Right atrium auricular region (tissue), 2 donors: ENCODE measurements at places on chromosomes 3 and 15. TPM values are rescaled to one million over a fixed set of nuclear protein-coding genes. Genes with fewer than 3 reads are reported as not detected.

DNA sequence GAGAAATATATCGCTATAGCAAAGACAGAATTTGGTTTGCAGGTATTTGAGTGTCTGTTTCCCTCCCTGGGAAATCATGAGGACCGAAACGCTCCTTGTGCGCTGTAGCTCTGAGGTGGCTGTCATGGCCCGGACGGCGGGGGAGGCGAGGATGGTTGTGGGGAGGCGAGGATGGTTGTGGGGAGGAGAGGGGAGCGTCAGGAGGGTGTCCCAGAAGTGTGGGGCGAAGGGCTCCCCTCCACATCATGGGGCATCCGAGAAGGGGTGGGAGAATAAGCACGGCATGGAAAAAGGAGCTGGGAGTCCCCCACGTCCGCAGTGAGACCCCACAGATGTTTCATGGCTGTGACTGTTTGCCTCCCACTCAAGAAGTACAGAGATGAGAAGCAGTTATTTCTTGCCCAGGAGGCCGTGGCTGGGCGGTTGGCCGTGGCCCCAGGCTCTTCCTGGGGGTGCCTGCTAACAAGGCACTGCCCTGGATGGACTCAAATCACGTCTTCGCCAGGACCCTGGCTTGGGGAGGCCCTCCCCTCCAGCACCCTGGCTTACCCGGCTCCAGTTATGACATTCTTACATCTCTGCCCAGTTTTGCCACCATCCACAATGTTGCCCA lies 947 bp upstream of the ATP10A start:
- H3K27me3 ChIP-seq = no peaks in the 10 kb centered on the region
- no peaks in the 10 kb centered on the region for H3K36me3 ChIP-seq
- no peak for DNase-seq
- H3K4me1 ChIP-seq = no peaks in the 10 kb centered on the region
- no peak overlapping the region for H3K4me3 ChIP-seq

DNA sequence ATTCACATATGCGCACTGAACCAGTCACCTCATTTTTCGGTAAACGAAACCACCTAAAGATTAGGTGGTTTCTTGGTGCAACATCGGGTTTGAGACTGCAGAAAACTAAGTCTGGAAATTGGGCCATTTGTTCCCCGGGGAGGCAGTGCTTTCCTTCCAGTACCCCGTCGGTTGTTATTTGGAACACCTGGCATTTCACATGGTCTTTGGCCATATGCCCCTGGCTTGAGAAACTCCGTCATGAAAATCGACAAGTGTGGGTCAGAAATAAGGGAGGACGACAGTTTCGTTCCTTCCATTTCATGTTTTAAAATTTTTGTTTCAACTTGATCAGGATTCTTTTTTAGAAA lies 544 bp upstream of the GATM start:
- H3K4me3 ChIP-seq = peak overlapping the region; percentile 55
- no peaks in the 10 kb centered on the region for H3K36me3 ChIP-seq

DNA sequence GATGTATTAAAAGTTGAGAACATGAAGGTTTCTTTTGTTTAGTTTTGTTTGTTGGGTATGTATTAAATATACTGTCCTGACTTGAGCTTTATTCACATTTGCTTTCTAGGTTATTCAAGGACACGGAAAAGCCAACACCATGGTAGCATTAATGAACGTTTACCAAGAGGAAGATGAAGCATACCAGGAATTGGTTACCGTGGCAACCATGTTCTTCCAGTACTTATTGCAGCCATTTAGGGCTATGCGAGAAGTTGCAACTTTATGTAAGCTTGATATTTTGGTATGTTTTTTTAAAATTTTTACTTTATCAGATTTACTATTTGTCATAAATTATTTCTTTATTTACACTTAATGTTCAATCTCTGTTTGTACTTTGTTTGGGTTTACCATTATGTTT lies 3.6 kb downstream of the WHAMM start:
- no peak overlapping the region for H3K4me3 ChIP-seq
- no peak overlapping the region for H3K27ac ChIP-seq
- DNase-seq = no peak

DNA sequence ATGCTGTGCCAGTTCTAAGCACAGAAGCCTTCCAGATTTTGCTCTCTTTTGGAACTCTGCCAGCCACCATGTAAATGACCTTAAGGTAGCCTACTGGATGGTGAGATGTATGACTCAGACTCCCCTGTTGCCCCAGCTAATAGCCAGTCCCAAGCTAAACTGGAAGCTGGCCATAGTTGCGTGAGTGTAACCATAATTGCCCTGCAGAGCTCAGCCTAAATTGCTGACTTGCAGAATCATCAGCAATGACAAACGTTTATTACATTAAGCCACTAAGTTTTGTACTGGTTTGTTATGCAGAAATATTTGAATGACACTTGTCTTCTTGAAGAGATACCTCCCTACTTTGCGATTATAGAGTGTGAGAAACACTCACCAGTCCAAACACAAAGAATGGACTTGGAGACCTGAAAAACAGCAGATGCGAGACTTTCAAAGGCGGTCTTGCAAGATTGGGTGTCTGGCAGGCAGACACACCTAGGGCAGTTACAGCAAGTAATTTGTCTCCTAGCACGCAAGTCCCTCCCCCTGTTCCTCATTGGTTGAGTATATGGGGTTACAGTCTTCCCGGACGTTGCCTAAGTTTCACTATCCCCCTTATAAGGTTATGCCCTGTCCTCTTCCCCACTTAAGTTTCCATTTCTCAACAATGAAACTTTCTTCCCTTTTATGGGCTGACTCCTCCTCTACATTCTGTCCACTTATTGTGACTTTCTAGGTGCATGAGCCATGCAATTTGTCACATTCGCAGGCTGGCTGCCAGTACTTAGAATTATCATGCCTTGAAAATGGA lies 83.6 kb upstream of the XCR1 start:
- DNase-seq = peak; percentile 80
- no peak overlapping the region for H3K4me3 ChIP-seq
- no peaks in the 10 kb centered on the region for H3K36me3 ChIP-seq
- no peaks in the 10 kb centered on the region for H3K27me3 ChIP-seq

DNA sequence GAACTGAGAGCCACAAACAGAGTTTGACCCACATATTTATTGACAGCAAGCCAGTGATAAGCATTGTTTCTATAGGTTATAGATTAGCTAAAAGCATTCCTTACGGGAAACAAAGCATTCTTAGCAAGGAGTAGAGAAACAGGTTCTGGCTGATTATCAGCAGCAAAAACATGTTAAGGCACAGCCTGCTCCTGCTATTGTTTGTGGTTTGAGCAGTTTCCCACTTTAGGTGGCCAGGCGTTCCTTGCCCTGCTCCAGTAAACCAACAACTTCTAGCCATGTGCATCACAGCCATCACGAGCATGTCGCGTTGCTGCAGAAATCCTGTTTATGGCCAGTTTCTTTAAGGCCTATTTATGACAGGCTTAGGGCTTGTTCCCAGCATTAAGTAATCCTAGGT lies 44.7 kb upstream of the C2CD4B start:
- no peak overlapping the region for H3K4me3 ChIP-seq
- H3K27ac ChIP-seq = no peak overlapping the region
- DNase-seq = no peak
- no peaks in the 10 kb centered on the region for H3K27me3 ChIP-seq

GRCh38 chr3:46904303-46905212 lies 27.0 kb downstream of the PTH1R start:
- no peak overlapping the region for H3K4me3 ChIP-seq
- DNase-seq = no peak
- no peak overlapping the region for H3K27ac ChIP-seq
- no peaks in the 10 kb centered on the region for H3K4me1 ChIP-seq

- no peak overlapping the region for H3K27ac ChIP-seq
- no peaks in the 10 kb centered on the region for H3K36me3 ChIP-seq
- no peak overlapping the region for H3K4me3 ChIP-seq
- no peaks in the 10 kb centered on the region for H3K27me3 ChIP-seq
These were observed 43.3 kb upstream of the CCDC174 start for GRCh38 chr3:14608298-14608697.

GRCh38 chr3:115667738-115668065 lies 44.4 kb downstream of the GAP43 start:
- no peak for DNase-seq
- no peaks in the 10 kb centered on the region for H3K4me1 ChIP-seq
- no peak overlapping the region for H3K4me3 ChIP-seq
- H3K27me3 ChIP-seq = no peaks in the 10 kb centered on the region
- H3K36me3 ChIP-seq = no peaks in the 10 kb centered on the region
- peak overlapping the region; percentile 18 for H3K27ac ChIP-seq

GRCh38 chr3:81518945-81519344 lies 242.5 kb downstream of the GBE1 start:
- H3K36me3 ChIP-seq = no peaks in the 10 kb centered on the region
- H3K4me1 ChIP-seq = no peaks in the 10 kb centered on the region
- DNase-seq = no peak

- no peaks in the 10 kb centered on the region for H3K4me1 ChIP-seq
- no peak overlapping the region for H3K4me3 ChIP-seq
- no peak overlapping the region for H3K27ac ChIP-seq
- H3K27me3 ChIP-seq = no peaks in the 10 kb centered on the region
- H3K36me3 ChIP-seq = no peaks in the 10 kb centered on the region
These were observed 8.2 kb downstream of the CHST14 start for GRCh38 chr15:40479024-40479423.

- no peak for DNase-seq
- no peaks in the 10 kb centered on the region for H3K36me3 ChIP-seq
These were observed 267.7 kb downstream of the TJP1 start for GRCh38 chr15:29554531-29554930.

GRCh38 chr3:125024817-125025216 lies 31.0 kb downstream of the HEG1 start:
- H3K27me3 ChIP-seq = no peaks in the 10 kb centered on the region
- peaks cover 65% of the 10 kb centered on the region for H3K36me3 ChIP-seq
- no peak overlapping the region for H3K4me3 ChIP-seq
- peaks cover 61% of the 10 kb centered on the region for H3K4me1 ChIP-seq

DNA sequence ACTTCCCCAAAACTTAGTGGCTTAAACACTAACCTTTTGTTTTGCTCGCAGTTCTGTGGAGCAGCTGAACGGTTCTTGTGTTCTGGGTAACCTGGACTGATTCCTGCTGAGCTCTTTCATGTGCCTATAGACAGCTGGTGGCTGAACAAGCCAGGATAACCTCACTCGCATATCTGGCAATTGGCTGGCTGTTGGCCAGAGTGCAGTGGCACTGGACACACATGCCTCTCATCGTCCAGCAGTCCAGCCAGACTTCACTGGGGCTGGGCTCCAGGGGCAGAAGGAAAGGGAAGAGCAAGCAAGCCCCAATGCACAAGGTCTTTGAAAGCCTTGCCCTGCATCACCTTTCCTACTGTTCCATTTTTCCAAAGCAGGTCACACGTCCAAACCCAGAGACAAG lies 53.6 kb upstream of the GATA2 start:
- DNase-seq = peak; percentile 46
- H3K36me3 ChIP-seq = no peaks in the 10 kb centered on the region
- H3K27ac ChIP-seq = no peak overlapping the region
- no peaks in the 10 kb centered on the region for H3K27me3 ChIP-seq
- H3K4me3 ChIP-seq = no peak overlapping the region
- H3K4me1 ChIP-seq = no peaks in the 10 kb centered on the region

- no peaks in the 10 kb centered on the region for H3K4me1 ChIP-seq
- no peak overlapping the region for H3K27ac ChIP-seq
- no peak overlapping the region for H3K4me3 ChIP-seq
- no peaks in the 10 kb centered on the region for H3K27me3 ChIP-seq
- no peaks in the 10 kb centered on the region for H3K36me3 ChIP-seq
These were observed 32.1 kb downstream of the SPESP1 start for GRCh38 chr15:68962465-68962864.

DNA sequence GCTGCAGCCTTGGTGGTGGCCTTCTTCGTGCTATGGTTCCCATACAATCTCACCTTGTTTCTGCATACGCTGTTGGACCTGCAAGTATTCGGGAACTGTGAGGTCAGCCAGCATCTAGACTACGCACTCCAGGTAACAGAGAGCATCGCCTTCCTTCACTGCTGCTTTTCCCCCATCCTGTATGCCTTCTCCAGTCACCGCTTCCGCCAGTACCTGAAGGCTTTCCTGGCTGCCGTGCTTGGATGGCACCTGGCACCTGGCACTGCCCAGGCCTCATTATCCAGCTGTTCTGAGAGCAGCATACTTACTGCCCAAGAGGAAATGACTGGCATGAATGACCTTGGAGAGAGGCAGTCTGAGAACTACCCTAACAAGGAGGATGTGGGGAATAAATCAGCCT lies 10.4 kb downstream of the CYP8B1 start:
- no peak overlapping the region for H3K4me3 ChIP-seq
- H3K36me3 ChIP-seq = no peaks in the 10 kb centered on the region
- H3K27ac ChIP-seq = no peak overlapping the region
- H3K27me3 ChIP-seq = no peaks in the 10 kb centered on the region

GRCh38 chr3:128859630-128860029 lies 19.8 kb upstream of the ACAD9 start:
- no peak overlapping the region for H3K4me3 ChIP-seq
- H3K4me1 ChIP-seq = no peaks in the 10 kb centered on the region
- H3K27ac ChIP-seq = no peak overlapping the region
- no peak for DNase-seq

DNA sequence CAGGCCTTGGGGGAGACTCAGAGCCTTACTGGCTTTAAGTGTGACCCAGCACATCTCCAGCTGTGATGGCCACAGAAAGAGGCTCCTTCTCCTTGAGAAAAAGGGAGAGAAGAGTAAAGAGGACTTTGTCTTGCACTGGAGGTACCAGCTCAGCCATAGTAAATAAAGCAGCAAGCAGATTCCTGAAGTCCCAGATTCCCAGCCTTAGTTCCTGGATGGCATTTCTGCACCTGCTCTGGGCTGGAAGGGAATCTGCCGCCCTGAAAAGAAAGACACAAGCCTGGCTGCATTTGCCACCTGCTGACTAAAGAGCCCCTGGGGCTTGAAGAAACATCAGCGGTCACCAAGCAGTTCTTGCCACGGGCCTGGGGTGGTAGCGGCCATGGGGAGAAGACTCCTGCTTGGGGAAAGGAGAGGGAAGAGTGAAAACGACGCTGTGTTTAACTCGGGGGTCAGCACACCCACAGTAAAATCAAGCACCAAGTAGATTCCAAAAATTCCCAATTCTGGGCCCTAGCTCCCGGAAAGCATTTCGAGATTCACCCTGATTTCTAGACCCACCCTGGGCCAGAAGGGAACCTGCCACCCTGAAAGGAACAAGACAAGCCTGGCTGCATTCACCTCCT lies 24.2 kb upstream of the TNK2 start:
- no peaks in the 10 kb centered on the region for H3K36me3 ChIP-seq
- no peaks in the 10 kb centered on the region for H3K27me3 ChIP-seq
- H3K4me3 ChIP-seq = no peak overlapping the region
- H3K27ac ChIP-seq = no peak overlapping the region
- DNase-seq = no peak

Gene ATP10A
- 6.0 TPM for total RNA-seq

Gene TUSC7
- not detected for total RNA-seq

Gene ZNF280D
- 18.4 TPM for total RNA-seq

Gene RGMA
- 7.2 TPM for total RNA-seq
